Stimulated activated CD8-positive, alpha-beta memory T cell treated with anti-CD3 and anti-CD28 coated beads, Interleukin-4, amount 100 ng/mL, for 48 hours (primary cell): ENCODE measurements at places on chromosomes 12 and 14.

GRCh38 chr14:99655521-99655920 is 10.6 kb downstream of the HHIPL1 start:
- no peak for DNase-seq

DNA sequence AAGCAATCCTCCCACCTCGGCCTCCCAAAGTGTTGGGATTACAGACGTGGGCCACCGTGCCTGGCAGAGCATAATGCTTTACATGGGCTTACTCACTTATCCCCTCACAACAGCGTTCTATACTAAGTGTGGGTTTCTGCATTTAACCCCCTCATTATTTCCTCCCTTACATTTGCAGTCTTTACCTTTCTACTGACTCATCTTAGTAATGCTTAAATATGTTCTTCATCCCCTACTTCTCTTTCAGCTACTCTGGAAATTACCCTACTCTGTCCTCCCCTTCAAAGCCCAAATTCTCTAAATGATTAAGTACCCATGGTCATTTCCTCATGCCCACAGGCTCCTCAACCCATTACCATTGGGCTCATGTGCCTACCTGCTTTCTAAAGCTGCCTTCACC is 40.7 kb downstream of the NKX2-1 start:
- DNase-seq, result no peak

DNA sequence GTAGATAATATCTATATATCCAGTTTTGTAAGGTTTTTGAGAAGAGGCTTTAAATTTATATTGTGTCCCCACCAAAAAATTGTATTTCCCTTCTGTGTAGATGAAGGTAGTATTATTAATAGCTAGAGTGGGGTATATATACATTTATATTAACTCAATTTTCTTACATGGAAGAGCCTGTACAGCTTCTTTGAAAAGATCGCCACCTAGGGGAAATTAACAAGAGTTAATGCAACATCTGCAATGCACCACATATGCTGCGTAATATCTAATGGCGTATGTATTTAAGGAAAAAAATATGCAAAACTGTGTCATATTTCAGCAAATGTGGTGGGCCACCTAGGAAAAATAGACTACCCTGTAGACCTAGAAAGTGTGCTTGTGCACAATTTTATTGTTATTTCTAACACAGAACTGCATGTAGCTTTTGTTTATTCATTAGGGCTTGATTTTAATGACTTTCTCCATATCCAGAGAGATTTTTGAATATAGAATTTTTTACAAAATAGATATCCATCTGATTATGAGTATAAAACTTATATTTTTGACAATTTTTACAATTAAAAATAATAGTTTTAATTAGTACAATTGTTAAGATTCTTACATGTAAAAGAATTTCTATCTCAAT is 14.0 kb downstream of the CCER1 start:
- no peak for DNase-seq

GRCh38 chr14:34368971-34369647 is 92.9 kb downstream of the SPTSSA start:
- DNase-seq, result no peak

- DNase-seq, result peak; percentile 36
Observed at GRCh38 chr14:49581209-49582112, 4.7 kb downstream of the RPS29 start.

GRCh38 chr12:109709401-109709991 is 4.1 kb upstream of the FAM222A start:
- DNase-seq, result no peak
